Daoy (cell line): ENCODE measurements at places on chromosomes 2 and 18. TPM values are rescaled to one million over a fixed set of nuclear protein-coding genes. Genes with fewer than 3 reads are reported as not detected.

- DNase-seq, result no peak
Measured at GRCh38 chr2:23488584-23488983, 103.6 kb downstream of the KLHL29 start.

DNA sequence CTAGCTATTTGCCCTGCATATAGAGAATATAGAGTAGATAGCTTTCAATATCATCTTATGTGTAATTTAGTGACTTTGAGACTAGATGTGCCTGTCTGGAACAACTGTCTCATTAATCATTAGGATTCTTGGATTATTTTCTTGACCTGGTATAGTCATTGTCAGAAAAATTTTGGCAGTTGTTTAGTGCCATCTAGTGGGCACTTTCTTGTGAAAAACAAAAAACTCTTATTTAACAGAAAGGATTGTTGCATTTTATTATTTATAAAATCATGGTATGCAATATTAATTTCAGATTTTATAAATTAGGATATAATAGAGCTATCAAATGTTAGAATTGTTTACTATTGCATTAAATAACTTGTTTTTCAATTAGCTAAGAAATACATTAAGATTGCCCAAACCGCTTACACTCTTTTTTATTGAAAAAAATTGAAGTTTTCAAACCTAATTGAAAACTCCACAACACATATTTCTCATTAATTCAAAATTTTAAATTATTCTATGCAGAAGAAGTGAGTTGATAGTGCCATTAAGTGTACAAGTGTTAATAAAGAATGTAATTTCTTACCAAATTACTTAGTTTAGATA lies 80.3 kb downstream of the DYNAP start:
- DNase-seq, result peak; percentile 6

DNA sequence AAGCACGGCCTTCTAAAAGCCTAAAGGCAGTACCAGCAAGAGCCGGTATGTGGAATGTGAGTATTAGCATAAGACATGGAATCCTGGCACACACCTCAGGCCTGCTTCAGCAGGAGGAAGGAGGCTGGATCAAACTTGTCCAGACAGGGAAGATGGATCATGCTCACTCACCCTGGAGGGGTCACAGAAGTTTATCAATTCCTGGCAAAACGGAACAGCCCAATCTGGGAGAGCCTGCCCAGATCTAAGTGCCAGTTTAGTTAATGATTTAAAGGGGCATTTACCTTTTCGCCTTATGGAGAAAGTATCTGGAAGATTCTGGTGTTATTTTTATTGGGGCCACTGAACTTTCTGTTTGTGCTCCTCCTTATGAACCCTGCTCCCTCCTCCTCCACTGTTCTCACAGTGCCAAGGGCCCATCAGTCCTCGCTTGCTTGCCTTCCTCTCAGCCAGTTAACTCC lies 58.3 kb upstream of the NFE2L2 start:
- no peak for DNase-seq

DNA sequence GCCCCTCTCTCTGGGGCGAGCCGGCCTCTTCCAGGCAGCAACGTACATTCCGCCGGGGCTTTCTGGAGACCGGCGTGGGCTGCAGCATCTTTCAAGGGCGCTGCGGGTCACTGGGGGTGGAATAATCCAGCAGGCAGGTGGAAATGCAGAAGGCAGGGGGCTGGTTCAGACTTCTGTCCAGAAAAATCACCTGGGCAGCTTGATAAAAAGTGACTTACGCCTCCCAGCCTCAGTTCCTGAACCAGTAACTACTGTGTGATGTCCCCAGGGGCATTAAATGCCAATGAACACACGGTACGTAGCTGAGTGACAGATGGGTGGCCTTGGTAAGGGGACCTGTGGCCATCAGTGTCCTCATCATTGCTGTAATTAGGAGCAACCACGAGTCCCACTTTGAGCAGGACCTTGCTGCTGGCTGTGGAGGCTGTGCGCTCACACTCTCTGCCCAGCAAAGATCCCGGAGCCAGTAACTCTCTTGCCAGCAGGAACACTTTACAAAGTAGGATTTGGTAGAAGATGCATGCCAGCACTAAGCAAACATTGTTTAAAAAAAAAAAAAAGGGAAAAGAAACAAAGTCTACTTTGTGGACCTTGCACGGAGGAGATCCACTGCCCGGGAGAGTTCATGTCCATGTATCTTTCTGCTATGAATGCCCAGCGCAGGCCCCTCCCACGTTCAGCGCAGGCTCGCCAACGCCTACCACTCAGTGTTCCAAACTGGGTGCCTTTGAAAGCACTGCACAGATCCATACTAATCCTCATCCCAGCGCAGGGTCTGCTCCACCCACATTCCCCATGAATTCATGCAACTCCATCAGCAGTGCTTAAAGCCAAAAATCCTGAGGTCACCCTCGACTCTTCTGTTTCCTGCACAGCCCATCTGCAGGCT lies 177.3 kb downstream of the HDAC4 start:
- no peak for DNase-seq

- no peak for DNase-seq
Measured at GRCh38 chr2:239826376-239826775, 198.8 kb downstream of the NDUFA10 start.

DNA sequence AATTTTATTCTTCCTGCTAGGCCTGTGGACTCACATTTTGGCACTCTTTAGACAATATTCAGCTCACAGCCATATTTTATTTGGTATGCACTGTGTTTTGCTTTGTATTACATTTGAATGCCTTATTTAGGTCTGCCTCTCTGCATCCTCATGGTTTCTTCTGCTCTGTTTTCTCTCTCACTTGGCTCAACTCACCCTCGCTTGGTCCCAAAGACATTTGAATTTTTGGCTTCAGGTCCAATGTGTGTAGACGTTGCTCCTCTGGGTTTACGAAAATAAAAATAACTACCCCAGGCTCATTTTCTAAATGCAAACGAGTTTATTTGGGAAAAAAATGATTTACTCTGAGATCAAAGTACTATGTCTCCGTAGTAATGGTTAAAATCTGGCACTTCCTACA lies 91.1 kb upstream of the REG3A start:
- no peak for DNase-seq

DNA sequence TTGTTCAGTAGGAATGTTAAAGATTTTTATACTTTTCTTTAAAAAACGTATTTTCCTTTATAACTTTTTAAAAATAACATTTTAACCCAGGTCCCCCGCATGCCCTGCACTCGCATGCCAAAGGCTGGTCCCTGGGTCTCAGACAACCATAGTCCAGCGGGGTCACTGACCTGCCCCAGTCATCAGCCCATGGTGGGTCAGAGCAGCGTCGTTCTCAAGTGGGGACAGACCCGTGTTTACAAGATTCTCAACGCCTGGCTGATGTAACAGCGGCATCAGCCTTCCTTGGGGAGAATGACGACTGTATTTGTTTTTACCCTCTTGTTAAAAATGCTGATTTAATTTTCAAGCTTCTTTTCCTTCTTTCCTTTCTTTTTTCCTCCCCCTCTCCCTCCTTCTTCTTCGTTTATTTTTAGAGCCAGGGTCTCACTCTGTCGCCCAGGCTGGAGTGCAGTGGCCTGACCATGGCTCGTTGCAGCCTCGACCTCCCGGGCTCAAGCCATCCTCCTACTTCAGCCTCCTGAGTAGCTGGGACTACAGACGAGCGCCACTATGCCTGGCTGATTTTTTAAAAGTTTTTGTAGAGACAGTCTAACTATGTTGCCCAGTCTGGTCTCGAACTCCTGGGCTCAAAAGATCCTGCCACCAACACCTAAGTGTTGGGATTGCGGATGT lies 1.0 kb upstream of the EFHD1 start:
- no peak for DNase-seq

The GKN2 gene
- total RNA-seq, result 0.06 TPM in 1 of 2 replicates, not detected in the other
